ENCODE measurements at places on chromosomes 5 and 9. TPM values are rescaled to one million over a fixed set of nuclear protein-coding genes. Genes with fewer than 3 reads are reported as not detected.

GRCh38 chr9:135248111-135248510, 160.6 kb downstream of the OLFM1 start:
- no peak for DNase-seq

DNA sequence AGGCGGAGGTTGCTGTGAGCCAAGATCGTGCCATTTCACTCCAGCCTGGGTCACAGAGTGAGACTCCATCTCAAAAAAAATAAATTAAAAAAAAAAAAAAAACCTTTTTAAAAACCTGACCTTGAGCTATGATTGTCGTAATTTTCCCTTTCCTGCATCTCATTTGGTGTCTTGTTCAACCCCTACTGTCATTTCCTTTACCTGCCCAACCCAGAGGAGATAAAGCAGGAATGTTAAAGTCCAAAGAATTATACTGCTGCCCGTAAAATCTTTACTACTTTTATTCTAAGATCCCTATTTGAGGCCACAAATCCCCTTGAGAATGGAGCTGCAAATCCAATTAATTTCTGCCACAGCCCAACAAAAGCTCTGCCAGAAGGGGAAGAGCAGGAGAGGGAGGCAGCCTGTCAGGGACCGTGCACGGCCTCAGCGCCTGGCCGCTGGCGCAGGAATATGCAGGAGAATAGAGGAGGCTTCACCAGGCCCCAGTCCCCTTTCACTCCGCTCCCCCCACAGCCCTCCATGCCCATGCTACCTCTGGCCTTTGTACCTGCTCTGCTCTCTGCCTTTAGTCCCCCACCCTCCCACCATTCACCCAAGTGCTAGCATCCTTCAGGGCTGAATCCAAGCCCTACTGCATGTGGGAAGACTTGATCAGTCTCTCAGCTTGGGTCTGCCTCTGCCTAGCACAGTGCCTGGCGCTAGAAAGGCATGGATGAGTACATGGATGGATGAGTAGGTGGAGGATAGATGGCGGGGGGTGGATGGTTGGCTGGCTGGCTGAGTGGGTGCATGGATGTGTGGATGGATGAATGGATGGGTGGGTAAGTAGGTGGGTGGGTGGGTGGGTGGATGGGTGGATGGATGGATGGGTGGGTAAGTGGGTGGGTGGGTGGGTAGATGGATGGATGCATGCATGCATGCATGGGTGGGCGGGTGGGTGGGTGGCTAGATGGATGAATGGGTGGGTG, 99.8 kb upstream of the SARDH start:
- DNase-seq: no peak

DNA sequence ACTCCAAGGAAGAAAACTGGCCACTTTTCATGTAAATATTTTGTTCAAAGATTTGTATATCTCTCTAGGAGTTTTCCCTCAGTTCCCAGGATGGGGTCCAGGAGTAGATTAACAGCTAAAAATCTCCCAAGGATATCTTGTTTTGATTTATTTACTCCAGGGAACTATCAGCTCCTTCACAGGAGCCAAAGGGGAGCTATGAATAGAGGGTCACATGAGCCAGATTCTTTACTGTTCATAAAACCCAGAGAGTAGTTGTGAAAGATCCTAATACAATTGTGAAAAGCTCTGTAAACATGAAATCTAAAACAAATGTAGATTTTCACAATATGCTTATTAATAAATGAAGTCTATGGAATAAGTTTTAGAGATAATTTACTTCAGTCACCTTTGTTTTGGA, 16.9 kb downstream of the DIMT1 start:
- DNase-seq: peak; percentile 9

GRCh38 chr5:146620669-146621051, 104.7 kb upstream of the GPR151 start:
- no peak for DNase-seq

Gene GAS1
- total RNA-seq: 159 TPM

DNA sequence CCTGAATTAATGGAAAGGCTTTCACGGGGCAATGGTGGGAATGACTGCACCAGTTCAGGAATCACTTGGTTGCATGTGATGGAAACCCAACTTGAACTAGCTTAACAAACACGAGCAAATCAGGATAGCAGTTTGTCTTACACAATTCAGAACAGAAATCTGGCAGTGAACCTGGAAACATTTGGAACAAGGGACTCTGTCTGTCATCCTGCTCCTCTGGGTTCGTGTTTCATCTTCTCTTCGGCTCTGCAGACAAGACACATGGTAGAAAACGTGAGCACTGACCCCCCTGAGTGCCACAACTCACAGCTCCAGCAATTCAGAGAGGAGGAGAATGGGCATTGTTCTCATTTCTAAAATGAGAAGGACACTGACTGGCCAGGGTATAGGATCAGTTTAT, 218.1 kb upstream of the NREP start:
- DNase-seq: no peak
